ENCODE measurements at places on chromosomes 4 and X.

DNA sequence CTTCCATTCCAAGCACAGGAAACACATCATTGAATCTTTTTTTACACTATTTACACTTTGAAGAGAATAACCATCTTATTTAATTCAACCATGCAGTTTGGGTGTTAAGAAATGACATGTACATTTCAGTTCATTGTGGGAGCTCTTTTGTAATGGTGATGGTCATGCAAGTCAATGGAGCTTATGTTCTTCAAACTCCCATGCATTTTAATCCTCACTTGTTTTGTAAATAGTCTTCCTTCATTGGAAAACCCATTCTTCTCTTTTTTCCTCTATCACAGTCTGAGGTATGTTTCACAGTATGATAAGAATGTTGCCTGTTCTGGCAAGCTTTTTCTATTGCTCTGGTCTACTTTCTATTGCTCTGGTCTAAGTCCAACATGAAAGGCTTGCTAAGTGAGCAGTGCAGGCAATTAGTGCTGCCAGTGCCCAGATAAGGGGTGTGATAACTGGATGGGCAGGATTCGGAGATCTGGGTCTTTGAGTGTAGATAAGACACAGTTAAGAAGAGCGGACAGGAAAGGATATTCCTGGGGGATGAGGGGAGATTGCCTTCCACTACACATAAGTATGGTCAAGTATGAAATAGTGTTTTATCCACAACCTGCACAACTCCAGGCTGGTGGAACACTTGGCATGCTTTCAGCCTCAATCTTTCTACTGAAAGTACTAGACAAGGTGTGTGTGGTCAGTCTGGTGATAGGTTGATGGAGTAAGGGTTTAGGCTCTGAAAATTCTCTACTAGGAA lies 17.1 kb downstream of the AFP start:
- no peak for DNase-seq

GRCh38 chrX:141220342-141221008 lies 21.8 kb downstream of the SPANXC start:
- DNase-seq, result no peak

- no peak for DNase-seq
Measured at GRCh38 chr4:53924333-53925049, 139.9 kb downstream of the CHIC2 start.

DNA sequence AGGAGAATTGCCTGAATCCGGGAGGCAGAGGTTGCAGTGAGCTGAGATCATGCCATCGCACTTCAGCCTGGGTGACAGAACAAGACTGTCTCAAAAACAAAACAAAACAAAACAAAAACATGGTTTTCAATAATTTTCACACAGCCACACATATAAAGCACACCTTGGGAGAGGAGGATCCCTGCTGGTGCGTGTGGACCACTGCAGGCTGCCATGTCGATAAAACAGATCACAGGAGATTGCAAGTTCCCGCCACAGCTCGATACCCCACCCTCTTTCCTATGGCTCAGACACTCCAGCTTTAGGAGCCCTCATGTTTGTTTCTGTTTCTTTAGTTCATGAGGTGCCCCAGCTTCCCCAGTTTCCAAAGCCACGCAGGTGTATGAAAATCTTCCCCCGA lies 31.3 kb upstream of the CLDN24 start:
- DNase-seq, result no peak

GRCh38 chr4:183300655-183301054 lies 19.4 kb downstream of the CLDN22 start:
- DNase-seq, result no peak

GRCh38 chr4:128323401-128323800 lies 35.8 kb upstream of the PGRMC2 start:
- no peak for DNase-seq

- no peak for DNase-seq
Measured at GRCh38 chr4:138488533-138488932, 246.4 kb upstream of the SLC7A11 start.

- DNase-seq, result no peak
Measured at GRCh38 chrX:109281483-109282275, 200.2 kb downstream of the GUCY2F start.

- DNase-seq, result no peak
Measured at GRCh38 chrX:69257499-69258127, 92.4 kb upstream of the PJA1 start.

- DNase-seq, result no peak
Measured at GRCh38 chr4:67685532-67685859, 15.5 kb downstream of the UBA6 start.

DNA sequence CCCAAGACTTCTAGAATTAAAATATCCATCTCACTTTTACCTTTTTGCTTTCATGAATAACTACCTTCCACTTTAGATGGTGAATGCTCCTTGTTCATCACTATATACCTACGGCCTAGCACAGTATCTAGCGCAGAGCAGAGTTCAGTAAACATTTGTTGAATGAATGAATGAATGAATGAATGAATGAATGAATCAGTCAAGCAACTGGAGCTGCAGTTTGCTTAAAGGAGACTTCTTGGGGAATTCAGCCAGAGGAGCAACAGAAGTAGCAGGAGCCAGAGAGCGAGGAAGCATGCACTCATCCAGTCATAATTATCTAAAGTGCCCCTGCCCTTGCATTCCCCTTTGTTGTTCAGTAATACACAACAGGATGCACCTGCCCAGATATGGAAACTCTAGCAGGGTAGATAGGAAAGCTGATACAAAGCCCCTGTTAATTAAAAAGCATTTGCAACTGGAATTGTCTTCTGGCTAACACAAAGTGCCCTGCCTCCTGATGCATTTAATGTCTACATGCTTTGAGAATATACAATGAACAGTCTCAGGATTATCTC lies 103.0 kb upstream of the MBNL3 start:
- DNase-seq, result no peak

GRCh38 chr4:55822329-55822728 lies 2.7 kb downstream of the EXOC1L start:
- no peak for DNase-seq

DNA sequence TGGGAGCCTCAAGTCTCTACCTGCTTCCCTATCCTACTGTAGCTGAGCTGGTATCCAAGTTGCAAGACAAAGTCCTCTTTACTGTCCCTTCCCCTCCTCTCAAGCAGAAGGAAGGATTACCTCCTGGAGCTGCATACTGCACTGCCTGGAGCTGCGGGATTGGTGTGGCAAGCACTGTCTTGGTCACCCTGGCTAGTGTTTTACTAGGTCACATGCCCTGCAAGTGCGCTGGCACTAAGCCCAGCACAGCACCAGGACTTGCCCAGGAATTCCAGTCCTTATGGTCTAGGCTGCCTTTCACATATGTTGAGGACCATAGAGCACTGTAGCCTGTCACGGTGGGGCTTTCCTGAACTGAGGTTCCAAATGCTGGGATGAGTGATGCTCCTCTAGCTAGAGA lies 227.3 kb upstream of the ZC4H2 start:
- no peak for DNase-seq

DNA sequence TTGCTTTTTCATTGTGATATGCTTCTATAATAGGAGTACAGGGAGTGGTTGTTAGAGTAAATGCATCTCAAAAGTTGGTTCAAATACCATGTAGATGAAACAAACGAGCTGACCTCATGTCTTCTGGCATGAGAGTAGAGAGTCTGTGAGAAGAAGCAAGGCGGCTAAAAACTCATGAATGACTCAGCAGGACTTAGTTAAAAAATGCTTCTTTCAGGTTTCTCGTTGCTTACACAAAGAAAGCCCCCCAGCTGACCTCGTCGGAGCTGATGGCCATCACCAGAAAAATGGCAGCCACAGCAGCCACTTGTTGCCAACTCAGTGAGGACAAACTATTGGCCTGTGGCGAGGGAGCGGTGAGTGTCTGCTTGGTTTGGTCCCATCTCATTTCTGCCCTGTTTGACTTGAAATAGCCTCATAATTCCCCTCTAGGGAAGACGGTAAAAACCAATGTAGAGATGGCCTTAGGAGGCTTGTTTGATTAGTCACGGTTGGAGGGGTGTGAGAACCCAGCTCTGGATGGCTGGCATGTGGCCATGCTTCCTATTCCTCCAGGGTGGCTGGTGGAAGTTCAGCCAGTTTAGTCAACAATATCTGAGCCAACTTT lies 14.5 kb downstream of the AFP start:
- no peak for DNase-seq

GRCh38 chr4:145567516-145567915 lies 51.7 kb upstream of the MMAA start:
- no peak for DNase-seq

GRCh38 chrX:2629316-2630007 lies 61.6 kb upstream of the CD99 start:
- peak; percentile 49 for DNase-seq

GRCh38 chr4:139367421-139368090 lies 65.3 kb upstream of the NDUFC1 start:
- DNase-seq, result no peak

DNA sequence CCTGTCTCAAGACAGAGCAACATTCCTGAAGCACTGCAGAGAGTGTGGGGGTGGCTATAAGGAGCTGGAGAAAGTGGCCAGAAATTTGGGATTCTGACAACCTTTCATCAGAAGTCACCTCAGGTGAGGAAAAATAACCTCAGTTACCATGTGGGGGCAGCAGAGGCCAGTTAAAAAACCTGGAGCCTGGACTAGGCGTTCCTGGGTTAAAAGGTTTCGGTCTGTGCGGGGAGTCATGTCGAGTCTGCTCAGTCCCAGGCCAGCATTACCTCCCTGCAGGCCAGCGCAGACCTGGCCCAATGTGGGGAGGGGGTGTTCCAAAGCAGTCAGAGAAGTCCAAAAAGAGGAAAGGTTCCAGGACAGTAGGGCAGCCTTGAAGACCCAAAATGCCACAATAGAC lies 10.9 kb upstream of the NALF2 start:
- peak; percentile 1 for DNase-seq

DNA sequence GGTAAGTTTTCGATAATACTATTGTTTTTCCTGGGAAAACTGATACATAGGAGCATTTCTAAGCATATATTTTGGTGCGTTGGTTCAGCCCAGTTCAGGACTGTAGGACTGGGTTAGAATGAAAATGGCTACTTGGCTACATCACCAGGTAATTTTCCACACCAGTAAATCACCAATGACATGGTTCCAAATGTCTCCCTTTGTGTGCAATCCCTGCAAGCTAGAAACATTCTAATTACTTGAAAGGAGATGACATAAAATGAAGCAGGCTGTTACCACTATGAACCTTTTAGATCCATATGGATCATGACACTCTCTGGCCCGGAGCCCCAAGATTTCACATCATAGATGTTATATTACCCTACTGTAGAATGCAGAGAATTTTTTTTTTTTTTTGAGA lies 577.4 kb upstream of the FTHL17 start:
- DNase-seq, result no peak

DNA sequence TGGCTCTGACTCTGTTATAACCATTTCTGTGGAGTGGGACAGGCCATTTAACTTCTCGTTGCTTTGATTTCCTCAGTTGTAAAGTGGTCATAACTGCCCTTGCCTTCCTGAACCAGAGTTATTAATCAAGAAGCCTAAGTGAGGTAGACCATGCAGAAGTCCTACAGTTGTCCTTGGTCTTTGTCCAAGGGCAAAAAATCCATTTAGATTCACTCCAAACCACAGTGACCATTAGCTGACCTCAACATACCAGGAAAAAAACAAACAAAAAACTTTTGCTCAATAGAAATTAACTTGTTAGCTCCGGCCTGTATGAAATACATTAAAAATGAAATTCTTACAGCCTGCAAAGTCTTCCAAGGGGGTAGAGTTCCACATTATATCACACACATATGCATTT lies 52.7 kb downstream of the TBC1D9 start:
- no peak for DNase-seq

- DNase-seq, result no peak
Measured at GRCh38 chrX:44032479-44032878, 59.3 kb upstream of the NDP start.

DNA sequence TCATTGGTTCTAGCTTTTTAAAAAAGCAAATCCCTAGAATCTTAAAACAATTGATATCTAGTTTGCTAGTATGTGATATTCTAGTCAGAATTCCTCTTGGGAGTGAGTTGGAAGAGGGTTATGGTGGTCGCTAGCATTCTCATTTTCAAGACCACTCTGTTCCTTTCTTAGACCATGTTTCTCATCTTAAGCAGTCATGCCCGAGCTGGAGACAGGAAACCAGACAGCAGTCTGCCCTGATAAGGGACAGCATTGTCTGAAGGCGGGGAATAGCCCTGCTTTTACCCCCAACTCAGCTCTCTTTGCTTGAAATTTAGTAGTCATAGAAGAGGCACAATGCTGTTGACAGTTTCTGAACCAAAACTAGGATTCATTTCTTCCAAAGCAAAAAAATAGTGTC lies 5.2 kb downstream of the KLF3 start:
- DNase-seq, result peak; percentile 50

DNA sequence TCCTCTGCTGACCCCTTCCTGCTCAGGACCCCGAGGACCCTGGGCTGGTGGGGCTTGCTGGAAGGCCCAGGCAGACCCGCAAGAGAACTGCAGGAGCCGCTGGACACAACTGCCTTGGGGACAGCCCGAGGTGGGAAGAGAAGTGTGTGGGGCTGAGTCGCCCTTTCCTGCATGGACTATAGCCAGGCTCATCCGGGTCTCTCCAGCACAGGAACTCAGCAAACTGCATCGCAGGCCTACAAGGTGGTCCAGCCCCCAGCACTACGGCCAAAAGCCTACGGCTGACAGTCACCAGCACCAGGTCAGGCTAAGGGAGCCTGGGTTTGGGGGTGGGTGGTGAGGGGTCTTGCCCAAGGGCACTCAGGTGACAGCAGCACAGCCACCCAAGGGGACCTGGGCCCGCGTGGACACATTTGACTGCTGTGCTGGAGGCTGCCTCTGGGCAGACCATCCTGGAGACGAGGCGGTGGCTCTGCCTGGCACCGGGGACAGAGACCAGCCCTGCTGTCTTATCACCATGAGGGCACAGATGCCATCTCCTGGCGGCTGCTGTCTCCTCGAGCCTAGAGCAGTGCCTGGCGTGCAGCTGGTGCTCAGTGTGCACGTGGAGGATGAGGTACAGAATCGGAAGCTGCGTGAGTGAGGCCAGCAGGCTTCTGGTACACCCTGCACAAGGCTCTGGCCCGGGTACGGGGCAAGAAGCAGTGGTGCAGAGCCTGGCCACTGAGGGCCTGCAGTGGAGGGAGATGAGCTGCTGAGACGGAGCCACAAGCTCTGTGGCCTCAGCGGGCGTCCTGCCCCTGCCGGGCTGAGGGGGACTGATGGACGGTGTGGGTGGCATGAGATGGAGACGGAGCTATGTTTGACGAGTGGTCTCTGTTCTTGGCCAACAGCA lies 15.1 kb downstream of the LRPAP1 start:
- DNase-seq, result no peak

GRCh38 chr4:152807294-152807829 lies 27.6 kb downstream of the ARFIP1 start:
- no peak for DNase-seq

- peak; percentile 1 for DNase-seq
Measured at GRCh38 chrX:3940000-3940610, 226.7 kb upstream of the PRKX start.

All from hematopoietic multipotent progenitor cell treated with erythropoietin and hydrocortisone succinate and interleukin-3 and kit ligand, for 15 days (in vitro differentiated cells).